ENCODE measurements at places on chromosomes 6 and 20.

DNA sequence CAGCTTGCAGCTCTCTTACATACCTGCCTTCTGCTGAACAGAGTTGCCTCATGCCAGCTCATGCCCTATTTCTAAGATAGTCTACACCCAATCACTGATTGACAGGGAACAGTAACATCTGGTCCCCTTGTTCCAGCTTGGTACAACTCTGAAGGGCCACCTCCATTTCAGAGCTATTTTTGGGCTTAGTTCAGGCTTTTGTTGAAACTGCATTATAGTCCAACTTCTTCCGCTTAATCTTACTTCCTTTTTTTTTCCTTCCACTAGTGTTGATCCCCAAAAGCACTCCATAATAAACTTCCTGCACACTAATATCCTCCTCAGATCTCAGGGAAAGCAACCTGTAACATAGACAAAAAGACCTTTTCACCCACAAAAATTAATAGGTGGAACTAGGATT, 65.7 kb upstream of the TNFRSF21 start:
- no peak for DNase-seq

DNA sequence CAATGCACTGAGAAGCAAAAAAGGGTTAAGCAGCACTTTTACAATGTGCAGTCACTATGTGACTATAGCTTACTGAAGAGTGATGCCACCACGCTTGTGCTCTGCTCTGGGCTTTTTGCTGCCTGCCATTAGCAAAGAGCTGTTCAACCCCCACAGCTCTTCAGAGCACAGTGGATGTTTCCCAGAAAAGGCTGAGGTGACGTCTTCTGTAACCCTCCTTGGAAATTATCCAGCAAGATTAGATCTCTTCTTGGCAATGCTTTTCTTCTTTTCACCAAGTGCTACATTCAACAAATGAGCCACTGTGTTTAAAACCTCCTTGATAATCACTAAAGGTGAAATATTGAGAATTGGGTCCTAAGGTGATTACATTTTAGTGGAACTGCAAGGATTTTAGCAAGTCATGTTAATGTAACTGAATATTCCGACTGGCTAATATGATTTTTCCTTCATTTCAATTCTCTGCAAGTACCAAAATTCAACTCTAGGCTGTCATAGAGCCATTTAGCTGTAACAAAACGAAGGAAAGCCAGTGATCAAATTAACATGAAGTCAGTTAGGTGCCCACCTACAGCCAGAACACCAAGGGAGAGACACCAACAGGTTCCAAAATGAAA, 34.9 kb downstream of the ELOVL5 start:
- peak; percentile 74 for DNase-seq

GRCh38 chr20:44849703-44850102, 35.8 kb upstream of the YWHAB start:
- no peak for DNase-seq

DNA sequence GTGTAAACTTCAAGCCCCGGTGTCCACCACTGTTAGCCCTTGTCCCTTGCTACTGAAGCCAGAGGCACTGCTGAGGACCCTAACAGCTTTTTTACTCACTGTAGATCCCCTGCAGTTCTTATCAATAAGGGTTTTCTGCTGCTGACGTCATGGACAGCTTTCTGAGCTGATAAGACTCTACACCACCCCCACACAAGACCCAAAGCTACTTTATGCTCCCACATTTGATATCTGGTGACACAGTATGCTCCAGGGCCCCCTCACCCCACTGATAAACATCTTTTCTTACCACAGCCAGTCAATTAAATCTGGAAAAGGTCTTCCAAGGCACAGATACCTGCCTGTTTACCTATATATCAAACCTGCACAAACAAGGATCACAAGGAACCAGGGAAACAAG, 65.3 kb downstream of the NUS1 start:
- no peak for DNase-seq

GRCh38 chr20:24436160-24436559, 33.3 kb upstream of the SYNDIG1 start:
- no peak for DNase-seq

DNA sequence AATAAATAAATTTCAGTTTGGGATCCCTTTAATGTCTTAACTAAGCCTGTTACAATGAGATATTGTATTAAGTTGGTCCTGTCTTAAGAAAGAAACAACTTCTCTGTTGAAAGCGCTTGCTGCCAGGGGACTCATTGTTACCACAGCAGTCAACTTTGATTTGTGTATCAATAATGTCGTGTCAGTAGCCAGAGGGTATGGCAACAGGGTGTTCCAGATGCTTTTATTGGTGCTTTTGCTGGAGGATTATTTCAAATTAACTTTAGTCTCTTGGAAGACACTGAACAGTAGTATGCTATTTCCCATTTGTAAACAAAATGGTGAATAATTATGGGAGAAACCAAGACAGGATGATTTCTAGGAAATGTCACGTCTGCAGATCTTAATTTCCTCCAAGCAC, 91.9 kb upstream of the TSHZ2 start:
- no peak for DNase-seq

DNA sequence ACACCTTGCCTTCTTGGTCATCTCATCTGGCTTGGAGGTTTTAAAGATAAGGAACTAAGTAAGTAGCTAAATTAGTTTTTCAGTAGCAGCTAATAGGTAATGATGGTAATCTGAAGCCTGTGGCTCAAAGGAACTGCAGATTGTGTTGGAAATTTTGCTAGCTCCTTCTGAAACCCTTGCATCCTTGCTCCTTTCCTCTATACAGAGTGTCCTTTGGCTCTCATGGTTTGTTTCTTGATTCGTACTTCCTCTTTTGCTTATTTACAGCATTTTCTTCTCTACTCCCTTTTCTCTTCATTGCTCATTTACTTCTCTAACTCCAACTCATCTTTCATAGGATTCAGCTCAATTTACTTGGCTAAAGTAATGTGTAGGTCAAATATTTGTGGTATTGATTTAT, 19.0 kb downstream of the LRRC1 start:
- DNase-seq: no peak

- no peak for DNase-seq
Measured at GRCh38 chr6:1993042-1993441, 252.4 kb downstream of the GMDS start.

- no peak for DNase-seq
Measured at GRCh38 chr6:38169221-38169976, 349.9 kb downstream of the ZFAND3 start.

DNA sequence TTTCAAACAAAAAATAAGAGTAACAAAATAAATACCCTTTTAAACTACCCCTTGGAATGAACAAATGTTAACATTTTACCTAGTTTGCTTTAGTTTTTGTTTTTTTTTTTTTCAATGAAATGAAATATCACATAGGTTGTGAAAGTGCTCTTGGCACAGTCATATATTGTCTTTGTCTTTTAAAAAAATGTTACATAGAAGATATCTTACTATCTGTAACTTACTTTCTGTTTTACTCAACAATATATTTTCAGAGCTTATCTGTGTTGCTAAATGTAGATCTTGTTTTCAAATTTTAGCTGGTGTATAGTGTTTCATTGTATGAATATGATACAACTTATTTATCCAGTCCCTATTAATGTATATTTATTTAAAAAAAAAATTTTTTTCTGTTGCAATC, 8.6 kb downstream of the CEP57L1 start:
- no peak for DNase-seq

DNA sequence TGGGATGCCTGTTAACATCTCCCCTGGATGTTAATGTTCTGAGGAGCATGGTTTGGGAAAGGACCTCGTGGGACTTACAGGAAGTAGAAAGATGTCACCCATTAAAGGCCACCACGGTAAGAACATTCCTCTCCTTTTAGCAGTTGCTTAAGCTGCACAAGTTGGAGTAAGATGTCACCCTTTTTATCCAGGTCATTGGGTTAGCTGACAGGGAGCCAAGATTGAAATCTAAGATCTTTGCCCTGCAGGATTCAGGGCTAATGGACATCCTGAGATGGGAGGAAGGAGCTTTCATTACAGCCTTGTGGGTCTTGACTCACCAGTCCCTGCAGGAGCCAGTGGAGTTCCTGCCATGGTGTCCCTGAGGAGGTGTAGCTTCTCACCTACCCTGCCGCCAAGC, 22.1 kb downstream of the PABPC1L start:
- DNase-seq: no peak

DNA sequence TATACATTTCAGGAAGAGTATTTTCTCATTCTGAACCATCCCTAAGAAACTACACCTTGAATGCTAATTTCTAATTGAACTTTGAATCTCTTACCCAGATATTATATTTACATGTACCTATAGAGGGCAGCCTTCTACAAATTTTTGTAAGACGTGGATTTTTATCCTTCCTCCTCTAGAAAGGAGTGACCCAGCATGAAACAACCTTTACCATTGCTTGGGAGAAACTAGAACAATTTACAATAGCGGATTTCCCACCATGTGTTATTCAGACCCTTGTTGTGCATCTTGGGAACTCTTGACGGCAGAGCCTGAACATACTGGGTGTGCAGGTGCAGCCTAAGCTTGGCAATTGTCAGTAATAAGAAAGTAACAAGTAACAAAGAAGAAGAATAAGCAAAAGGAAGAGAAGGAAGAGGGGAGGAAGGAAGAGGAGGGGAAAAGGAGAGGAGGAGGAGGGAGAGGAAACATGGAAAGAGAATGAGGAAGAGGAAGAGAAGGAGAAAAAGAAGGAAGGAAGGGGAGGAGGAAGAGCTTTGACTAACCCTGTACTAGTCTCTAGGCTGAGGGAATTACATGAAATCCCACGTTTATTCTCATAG, 10.8 kb upstream of the TAAR1 start:
- DNase-seq: peak; percentile 67

DNA sequence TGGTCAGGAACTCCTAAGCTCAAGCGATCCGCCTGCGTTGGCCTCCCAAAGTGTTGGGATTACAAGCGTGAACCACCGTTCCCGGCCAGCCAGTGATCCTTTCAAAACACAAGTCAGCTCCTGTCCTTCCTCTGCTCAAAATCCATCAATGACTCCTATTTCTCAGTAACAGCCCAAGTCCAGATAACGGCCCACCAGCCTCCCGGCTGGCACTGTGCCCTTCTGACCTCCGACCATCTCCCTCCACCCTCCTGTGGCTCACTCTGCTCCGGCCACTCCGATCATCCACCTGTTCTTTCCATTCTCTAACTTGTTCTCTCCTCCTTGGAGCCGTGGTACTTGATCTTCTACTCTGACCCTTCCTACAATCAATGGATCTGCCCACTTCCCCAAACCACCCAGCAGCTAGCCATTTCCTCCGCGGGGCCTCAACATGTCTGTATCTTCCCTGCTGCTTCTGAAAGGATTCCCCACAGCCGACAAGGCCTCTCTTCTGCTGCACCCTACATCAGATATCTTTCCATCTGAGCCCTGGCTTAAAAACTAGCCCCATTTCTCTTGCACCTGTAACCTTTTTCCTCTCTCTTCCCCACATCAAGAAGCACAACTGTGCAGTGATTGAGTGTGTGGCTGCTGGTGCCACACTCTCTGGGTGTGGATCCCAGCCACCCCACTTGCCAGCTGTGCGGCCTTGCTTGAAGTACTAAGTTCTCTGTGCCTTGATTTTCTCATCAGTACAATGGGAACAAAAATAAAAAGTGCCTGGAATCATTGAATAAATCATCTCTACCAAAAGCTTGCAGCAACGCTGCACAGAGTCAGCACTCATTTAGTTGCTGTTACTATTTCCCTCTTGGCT, 6.1 kb upstream of the ZMYND8 start:
- no peak for DNase-seq

DNA sequence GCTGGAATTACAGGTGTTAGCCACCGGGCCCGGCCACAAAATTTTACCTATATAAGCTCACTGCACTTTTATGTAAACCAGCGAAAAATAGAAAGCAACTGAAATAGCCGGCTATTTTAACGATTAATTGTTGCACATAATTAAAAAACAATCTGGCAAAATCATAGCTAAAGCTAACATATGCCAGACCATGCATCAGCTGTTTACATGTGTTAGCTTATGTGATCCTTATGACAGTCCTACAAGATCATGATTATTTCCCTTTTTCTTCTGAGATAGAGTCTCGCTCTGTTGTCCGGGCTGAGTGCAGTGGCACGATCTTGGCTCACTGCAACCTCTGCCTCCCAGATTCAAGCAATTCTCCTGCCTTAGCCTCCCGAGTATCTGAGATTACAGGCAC, 157.0 kb downstream of the ZFP64 start:
- DNase-seq: no peak

GRCh38 chr20:63940472-63941266, 15.5 kb downstream of the UCKL1 start:
- DNase-seq: no peak

GRCh38 chr20:38727607-38728190, 3.4 kb downstream of the SLC32A1 start:
- DNase-seq: no peak

DNA sequence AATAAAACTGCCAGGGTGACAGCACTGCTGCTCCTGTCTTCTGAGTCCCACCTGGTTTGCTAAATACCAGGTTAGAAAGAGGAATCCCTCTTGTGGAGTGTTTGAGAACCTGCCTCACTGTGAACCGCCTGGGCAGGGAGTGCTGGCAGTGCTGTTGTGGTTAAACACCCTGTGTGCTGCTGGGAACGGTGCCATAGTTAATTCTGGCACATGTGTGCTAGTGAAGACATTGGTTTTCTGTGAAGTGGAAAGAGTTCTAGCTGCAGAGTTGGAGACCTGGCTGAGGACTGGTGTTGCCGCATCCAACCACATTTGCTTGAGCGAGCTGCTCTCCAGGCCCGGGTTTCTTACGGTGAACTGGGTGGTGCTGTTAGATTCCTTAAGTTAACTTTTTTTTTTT, 72.7 kb downstream of the IGF2R start:
- DNase-seq: peak; percentile 88

GRCh38 chr6:53250176-53251032, 98.3 kb downstream of the ELOVL5 start:
- DNase-seq: peak; percentile 12

DNA sequence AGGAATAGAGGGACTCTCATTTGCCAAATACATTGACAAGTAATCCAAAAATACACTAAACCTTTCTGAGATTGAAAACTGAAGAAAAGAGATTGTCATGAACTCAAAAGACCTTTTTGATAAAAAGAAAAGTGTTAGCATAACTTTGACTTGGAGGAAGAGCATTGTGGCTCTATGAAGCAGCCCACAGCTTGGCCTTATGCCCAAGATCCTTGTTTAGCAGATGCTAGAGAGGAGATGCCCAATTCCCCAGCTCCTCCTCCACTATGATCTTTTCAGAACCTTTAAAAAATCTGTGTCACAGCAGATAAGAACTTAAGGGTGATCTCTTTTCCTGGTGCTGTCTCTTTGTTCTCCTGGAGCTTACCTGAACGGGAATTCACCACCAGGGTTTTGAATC, 35.8 kb upstream of the IGF2R start:
- peak; percentile 37 for DNase-seq

GRCh38 chr6:134303891-134304290, 14.0 kb downstream of the SGK1 start:
- peak; percentile 45 for DNase-seq

- no peak for DNase-seq
Measured at GRCh38 chr6:156348849-156349248, 428.3 kb upstream of the ARID1B start.

- DNase-seq: peak; percentile 95
Measured at GRCh38 chr6:33299237-33299944, 649 bp upstream of the RGL2 start.
